Fibroblast of lung (primary cell): ENCODE measurements at places on chromosomes 6 and 20. TPM values are rescaled to one million over a fixed set of nuclear protein-coding genes. Genes with fewer than 3 reads are reported as not detected.

DNA sequence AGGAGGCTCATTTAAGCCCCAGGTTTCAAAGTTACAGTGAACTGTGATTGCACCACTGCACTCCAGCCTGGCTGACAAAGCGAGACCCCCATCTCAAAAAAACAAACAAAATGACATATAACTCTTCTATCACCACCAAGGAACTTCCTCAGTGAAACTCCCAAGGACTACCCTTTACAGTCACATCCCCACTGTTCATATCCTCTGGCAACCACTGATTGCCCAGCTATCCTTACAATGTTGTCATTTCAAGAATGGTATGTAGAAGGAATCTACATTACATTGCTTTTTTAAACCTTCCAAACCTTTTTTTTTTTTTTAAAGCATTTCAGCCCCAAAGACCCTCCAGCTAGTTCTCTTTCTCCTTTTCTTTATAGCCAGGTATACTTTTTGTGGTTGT, 123.1 kb upstream of the CARMIL1 start:
- no peaks in the 10 kb centered on the region for H3K36me3 ChIP-seq
- H3K27ac ChIP-seq = no peak overlapping the region
- no peak for DNase-seq
- no peaks in the 10 kb centered on the region for H3K4me1 ChIP-seq
- H3K4me3 ChIP-seq = no peak overlapping the region

DNA sequence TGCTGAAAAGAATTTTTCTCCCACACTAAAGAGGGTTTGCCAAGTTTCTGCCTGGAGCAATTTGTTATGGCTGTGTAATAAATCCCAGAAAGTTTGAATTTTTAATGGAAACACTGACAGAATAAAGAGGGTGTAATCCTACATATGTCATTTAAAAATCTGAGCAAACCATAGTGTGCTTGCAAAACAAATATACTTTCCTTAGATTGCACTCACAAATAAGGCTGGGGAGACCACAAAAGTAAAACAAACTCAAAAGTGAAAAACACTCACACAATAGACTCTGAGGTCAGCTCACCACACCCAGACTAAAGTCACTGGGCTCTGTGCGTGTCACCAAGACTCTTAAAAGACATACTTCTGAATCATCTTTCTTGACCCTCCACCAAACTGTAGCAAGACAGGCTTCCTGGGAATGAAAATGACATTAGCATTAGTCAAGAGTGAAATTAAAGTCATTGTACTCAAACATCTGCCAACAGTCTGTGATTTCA, 4.8 kb upstream of the ATXN1 start:
- peak; percentile 94 for DNase-seq
- H3K36me3 ChIP-seq = no peaks in the 10 kb centered on the region
- no peak overlapping the region for H3K27ac ChIP-seq
- H3K4me3 ChIP-seq = no peak overlapping the region
- peaks cover 29% of the 10 kb centered on the region for H3K4me1 ChIP-seq

GRCh38 chr6:163872335-163872734, 457.8 kb downstream of the QKI start:
- H3K27me3 ChIP-seq = no peaks in the 10 kb centered on the region
- no peaks in the 10 kb centered on the region for H3K36me3 ChIP-seq
- H3K4me1 ChIP-seq = no peaks in the 10 kb centered on the region
- no peak overlapping the region for H3K27ac ChIP-seq

- no peak overlapping the region for H3K4me3 ChIP-seq
- H3K27ac ChIP-seq = no peak overlapping the region
- H3K4me1 ChIP-seq = no peaks in the 10 kb centered on the region
Measured at GRCh38 chr6:51411496-51412125, 592.9 kb downstream of the TFAP2B start.

- no peak overlapping the region for H3K27ac ChIP-seq
- no peaks in the 10 kb centered on the region for H3K27me3 ChIP-seq
- no peak for DNase-seq
- no peak overlapping the region for H3K4me3 ChIP-seq
- H3K4me1 ChIP-seq = no peaks in the 10 kb centered on the region
Measured at GRCh38 chr6:107413966-107414645, 45.3 kb downstream of the PDSS2 start.

Gene KPNA5
- total RNA-seq = 10.0 and 11.6 TPM in 2 replicates
